Brain (organoid and tissue), 16 donors: ENCODE measurements at places on chromosomes 16 and 17.

DNA sequence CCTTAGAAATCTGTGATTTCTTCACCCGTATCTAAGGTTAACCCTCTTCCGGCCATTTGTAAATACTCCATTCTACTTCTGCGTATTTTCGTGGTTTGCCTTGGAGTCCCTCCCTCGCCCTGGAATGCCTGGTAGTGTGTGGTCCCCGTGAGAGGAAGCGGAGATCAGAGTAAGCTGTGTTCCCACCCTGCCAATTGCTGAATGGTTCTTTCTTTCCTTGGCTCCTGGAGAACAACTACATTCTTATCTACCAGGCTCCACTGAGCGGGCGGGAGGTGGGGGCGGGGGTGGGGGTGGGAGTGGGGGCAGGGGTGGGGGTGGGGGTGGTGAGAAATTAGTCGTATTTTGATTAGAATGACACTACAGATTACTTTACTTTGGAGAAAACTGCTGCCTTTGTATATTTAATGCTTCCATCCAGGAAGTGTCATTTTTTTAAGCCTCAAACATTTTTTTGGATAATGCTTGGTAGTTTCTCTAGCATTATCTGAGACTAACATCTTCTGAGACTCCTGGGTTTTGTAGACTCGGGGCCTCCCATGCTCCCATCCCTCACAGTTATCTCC, 20.9 kb upstream of the FASN start:
- DNase-seq: peak; percentile 42

GRCh38 chr16:73326770-73327470, 279.0 kb upstream of the ZFHX3 start:
- no peak for DNase-seq

DNA sequence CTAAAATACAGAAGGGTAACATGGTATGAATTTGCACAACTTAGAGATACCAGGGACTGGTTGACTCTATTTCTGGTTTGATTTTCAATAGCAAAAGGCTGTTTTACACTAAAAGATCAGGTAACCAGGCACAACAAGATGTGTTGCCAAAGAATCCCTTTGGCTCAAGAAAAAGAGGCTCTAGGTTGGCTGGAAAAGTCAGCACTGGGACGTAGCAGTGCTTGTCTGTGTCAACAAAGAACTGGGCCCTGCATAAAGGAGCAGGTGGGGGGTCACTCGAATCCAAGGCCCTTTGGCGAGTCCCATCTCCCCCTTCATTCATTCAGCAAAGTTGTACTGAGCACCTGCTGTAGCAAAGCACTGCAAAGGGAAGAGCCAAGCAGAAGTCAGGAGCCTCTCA, 18.4 kb downstream of the SDR42E1 start:
- DNase-seq: peak; percentile 52

DNA sequence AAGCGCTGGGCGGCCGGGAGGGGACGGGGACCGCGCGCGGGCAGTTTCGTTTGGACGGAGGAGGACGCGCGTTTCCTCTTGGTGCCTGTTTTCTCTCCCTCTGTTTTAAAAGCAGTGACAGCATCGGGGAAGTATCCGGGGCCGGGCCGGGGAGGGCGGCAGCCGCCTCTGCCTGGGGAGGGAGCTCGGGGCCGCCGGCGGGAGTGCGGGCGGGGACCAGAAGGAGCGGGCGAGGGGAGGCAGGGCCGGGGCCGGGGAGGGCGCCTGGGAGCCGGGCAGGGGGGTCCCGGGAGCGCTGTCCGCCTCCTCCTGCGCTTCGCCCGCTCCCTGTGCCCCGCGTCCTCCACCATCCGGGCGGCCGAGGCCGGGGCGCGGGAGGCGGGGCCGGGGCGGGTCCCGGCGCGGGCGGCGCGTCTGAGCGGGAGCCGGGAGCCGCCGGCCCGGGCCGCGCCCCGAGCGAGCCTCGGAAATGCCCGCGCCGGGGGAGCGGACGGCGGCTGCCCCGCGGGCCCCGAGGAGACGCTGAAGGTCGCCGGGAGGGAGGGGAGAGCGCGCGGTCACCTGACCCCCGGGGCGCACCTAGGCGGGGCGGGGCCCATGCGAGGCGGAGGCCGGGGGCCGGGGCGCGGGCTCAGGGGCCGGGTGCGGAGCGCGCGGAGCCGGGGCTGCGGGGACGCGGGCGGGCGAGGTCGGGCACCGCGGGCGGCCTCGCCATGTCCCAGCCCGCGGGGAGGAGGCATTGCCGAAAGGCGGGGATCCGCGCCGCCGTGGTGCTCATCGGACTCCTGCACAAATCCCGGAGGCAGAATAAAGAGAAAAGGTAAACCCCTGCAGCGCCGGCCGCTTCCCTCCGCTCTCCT, 57.3 kb downstream of the RAP1GAP2 start:
- no peak for DNase-seq

DNA sequence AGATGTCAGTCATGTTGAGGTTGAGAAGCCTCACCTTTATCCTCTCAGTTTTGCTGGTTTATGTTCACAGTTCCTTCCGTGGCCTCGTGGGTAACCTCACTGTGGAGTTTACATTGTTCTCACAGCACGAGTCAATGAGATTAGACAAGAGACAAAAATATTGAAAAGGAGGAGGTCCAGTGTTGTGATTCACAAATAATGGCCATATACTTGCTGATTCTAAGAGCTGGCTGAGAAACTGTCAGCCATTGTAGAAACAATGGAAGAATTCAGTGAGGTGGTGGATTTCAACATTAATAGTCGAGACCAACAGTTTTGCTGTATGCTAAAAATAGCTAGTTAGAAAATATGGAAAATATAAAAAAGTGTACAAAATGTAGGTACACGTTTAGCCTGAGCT, 176.4 kb upstream of the WSCD1 start:
- DNase-seq: no peak

DNA sequence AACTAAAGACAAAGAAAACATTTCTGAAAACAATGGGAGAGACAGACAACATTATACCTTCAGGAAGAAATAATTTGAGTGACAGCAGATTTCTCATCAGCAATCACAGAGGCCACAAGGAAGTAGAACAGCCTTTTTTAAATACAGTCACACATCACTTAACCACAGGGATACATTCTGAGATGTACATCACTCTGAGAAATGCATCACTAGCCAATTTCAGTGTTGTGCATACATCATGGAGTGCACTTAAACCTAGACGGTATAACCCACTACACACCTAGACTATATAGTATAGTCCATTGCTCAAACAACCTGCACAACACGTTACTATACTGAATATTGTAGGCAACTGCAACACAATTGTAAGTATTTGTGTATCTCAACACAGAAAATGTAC, 24.9 kb upstream of the ALOX12 start:
- DNase-seq: no peak

DNA sequence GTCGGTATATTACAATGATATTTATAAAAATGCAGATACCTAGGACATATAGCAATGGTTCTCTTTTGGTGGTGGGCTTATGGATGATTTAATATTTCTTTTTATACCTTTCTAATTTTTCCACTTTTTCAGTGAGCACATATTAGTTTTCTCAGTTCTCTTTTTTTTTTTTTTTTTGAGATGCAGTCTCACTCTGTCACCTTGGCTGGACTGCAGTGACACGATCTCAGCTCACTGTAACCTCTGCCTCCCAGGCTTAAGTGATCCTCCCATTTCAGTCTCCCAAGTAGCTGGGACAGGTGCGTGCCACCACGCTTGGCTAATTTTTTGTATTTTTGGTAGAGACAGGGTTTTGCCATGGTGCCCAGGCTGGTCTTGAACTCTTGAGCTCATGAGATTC, 15.1 kb downstream of the MAP3K14 start:
- no peak for DNase-seq

DNA sequence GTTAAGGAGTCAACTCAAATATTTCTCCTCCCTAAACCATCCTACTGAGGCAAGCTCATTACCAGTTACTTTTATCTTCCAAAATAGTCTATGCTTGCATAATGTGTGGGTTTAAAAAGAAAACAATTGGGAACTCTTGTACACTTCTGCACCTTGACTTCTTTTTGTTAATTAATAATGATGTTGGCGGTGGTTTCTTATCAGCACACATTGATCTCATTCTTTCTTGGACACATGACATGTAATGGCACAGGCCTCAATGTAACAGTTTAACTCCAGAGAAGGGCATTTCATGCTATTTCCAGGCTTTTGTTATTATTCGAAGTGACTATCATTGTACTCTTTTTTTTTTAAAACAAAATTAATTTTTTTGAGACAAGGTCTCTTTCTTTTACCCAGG, 7.8 kb downstream of the PLCG2 start:
- no peak for DNase-seq

- DNase-seq: no peak
Measured at GRCh38 chr16:69180011-69180338, 7.0 kb upstream of the SNTB2 start.

DNA sequence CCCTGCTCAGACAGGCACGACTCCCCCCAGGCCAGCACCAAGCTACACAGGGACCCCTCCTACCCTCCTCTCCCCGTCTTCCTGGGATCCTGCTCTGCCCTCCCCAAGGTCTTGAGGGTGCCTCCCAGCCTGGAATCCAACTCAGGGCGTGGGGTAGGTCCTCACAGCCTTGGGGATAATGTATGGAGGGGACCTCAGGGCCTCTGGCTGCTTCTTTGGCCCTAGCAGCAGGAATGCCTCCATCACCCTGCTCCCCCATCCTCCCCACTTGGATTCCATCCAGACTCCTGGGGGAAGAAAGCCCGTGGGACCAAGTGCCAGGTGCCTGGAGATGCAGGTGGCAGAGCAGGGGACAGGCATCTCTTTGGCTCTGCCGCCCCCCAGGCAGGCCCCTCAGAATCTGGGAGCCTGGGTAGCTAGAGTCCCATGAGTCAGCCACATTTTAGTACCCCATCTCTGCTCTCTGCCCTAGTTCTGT, 10.7 kb upstream of the STAC2 start:
- DNase-seq: no peak

DNA sequence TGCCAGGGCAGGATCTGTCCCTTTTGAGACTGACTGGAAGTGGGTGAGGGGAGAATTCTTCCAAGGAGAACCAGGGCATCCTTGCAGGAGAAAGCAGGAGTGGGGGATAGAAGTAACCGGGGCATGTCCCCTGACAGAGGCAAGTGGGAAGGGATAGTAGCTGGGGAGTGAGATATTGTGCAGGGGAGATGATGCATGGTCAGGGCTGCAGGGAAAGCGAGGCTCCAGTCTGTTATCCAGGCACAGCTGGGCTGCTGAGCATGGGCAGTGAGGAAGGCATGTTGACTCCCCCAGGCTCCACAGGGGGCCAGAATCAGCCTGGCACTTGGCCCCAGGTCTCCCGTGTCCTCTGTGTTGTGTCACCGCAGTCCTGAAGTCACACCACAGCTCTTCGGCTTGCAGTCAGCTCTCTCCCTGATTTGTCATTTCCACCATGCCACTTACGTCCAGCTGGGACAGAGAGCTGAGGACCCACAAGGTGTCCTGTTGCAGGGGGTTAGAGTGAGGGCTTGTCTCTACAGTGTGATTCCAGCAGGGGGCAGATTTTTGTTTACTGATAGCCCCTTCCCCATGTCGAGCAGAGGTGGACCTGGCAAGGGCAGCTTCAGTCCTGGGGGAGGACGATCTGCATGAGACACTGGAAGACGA, 40.9 kb downstream of the B9D1 start:
- no peak for DNase-seq

DNA sequence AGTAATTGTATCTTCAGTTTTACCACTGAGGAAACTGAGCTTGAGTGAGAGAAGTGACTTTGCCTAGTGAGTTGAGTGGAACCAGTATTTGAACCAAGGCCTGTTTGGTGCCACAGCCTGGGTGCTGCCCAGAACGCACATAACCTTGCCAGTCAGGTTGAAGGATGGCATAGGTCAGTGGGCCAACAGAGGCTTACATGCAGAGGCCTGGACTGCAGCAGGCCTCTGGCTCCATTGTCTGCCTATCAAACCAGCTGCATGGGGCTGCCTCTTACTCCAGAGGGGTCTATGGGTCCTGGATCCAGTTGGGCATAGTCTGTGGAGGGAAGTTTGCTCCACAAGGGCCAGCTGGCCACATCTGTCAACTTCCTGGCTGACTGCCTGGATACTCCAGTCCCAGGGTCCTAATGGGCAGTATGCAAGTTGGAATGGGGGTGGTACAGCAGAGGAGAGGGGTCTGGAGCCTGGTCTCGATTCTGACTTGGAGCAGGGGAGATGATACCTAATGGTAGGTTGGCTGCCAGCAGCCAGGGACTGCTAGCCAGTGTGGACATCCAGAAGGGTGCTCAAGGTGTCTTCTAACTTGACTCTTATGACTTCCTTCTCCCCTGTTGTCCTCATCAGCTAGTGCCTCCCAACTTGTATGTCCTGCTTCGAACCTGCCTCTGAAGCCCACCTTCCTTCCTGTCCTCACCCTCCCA, 11.1 kb upstream of the RNF112 start:
- no peak for DNase-seq

GRCh38 chr17:10681866-10682446, 15.4 kb downstream of the SCO1 start:
- no peak for DNase-seq

DNA sequence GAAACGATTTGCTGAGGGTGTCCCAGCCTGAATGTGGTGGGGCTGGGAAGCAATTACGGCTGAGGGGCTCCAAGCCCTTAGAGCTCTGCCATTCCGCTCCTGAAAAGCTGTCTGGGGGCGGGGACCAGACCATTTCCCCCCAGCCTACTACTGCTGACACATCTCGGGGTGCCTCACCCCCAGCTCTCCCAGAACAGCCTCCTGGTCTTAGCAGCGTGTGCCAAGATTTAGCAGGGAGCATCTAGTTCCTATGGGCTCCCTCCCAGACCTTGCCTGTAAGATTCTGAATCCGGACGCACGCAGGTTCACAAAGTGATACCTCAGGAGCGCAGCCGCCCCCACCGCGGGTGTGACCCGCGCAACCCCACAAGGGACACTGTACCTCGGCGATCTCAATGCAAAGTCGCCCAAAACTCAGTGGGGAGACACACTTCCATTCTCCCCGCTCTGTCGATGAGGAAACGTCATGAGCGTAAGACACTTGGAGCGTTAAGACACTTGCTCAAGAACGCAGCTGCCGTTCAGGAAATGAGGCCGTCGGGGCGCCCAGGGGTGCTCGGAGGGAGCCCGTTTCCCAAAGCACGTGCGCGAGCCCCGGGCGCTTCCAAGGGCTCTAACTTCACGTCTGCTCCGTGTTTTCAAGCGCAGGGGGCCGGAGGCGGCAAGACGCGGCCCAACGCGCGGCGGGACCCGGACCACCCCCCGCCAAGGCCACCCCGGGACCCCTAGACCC, 629 bp downstream of the GEMIN4 start:
- peak; percentile 34 for DNase-seq

DNA sequence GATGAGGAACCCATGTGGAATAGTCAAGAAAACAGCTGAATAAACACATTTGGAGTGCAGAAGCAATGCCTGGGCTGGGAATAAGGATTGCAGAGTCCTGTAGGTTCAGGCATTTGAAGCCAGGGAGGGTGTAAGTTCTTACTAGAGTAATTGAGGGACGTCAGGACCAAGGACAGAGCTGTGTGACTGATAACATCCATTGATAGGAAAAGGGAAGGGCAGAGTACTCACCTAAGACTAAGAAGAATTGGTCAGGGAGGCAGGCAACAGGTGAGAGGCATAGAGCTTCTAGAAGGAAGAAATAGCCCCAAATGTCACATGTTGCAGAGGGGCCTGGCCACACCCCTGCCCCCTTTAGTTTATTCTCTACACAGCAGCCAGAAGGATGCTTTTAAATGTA, 79.8 kb upstream of the TMEM132E start:
- no peak for DNase-seq

GRCh38 chr17:78362671-78363070, 2.8 kb upstream of the SOCS3 start:
- no peak for DNase-seq

- no peak for DNase-seq
Measured at GRCh38 chr16:11121914-11122692, 133.9 kb downstream of the SOCS1 start.
